ENCODE measurements at places on chromosomes 13 and 19. TPM values are rescaled to one million over a fixed set of nuclear protein-coding genes. Genes with fewer than 3 reads are reported as not detected.

The RASGRP4 gene
- polyA plus RNA-seq, result 0.20 TPM

The SYNE4 gene
- polyA plus RNA-seq, result not detected

The SRRM5 gene
- 0.86 TPM for polyA plus RNA-seq

The OR4F17 gene
- polyA plus RNA-seq, result not detected

The ZNF560 gene
- not detected for polyA plus RNA-seq

The MUC16 gene
- polyA plus RNA-seq, result not detected

The SIRT2 gene
- 112 TPM for polyA plus RNA-seq

The CYP2S1 gene
- not detected for polyA plus RNA-seq

DNA sequence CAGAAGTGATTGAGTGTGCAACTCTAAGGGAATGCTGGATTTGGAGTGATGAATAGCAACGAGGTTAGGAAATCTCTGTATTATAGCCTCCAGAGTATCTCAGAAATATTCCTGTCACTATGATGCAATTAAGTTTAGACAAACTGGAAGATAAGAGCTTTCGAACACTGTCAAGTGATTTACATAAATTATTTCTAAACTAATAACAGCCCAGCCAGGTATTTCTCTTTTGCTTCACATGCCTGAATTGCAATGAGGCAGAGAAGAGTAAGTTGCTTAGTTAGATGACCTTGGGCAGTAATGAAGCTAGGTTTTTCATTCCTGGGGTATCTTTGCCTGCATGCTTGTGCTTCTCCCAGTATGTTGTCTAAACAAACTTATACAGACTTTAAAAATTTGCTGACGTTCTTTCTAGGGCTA, 134.5 kb downstream of the LMO7 start:
- no peak overlapping the region for H3K4me3 ChIP-seq
- DNase-seq, result no peak
- no peaks in the 10 kb centered on the region for H3K4me1 ChIP-seq

- no peaks in the 10 kb centered on the region for H3K4me1 ChIP-seq
- no peak for DNase-seq
- H3K27me3 ChIP-seq, result no peaks in the 10 kb centered on the region
- H3K27ac ChIP-seq, result no peak overlapping the region
- no peaks in the 10 kb centered on the region for H3K36me3 ChIP-seq
Measured at GRCh38 chr19:13226983-13227382, 76.8 kb downstream of the IER2 start.

- peaks cover 44% of the 10 kb centered on the region for H3K4me1 ChIP-seq
- H3K4me3 ChIP-seq, result no peak overlapping the region
- no peak for DNase-seq
- peaks cover 9% of the 10 kb centered on the region for H3K36me3 ChIP-seq
- no peak overlapping the region for H3K27ac ChIP-seq
Measured at GRCh38 chr19:805166-805551, 7.9 kb downstream of the PTBP1 start.

GRCh38 chr19:49801966-49802661, 11.0 kb downstream of the FUZ start:
- peak overlapping the region; percentile 42 for H3K27ac ChIP-seq
- peaks cover 21% of the 10 kb centered on the region for H3K36me3 ChIP-seq
- DNase-seq, result no peak
- H3K4me1 ChIP-seq, result no peaks in the 10 kb centered on the region
- peaks cover 2% of the 10 kb centered on the region for H3K27me3 ChIP-seq

GRCh38 chr19:3320354-3320670, 46.1 kb upstream of the NFIC start:
- no peak overlapping the region for H3K27ac ChIP-seq
- H3K4me3 ChIP-seq, result no peak overlapping the region
- no peak for DNase-seq
- no peaks in the 10 kb centered on the region for H3K4me1 ChIP-seq
- peaks cover 4% of the 10 kb centered on the region for H3K27me3 ChIP-seq

GRCh38 chr19:51541458-51542357, 10.2 kb upstream of the SIGLEC6 start:
- peaks cover 17% of the 10 kb centered on the region for H3K27me3 ChIP-seq
- no peak for DNase-seq
- H3K4me1 ChIP-seq, result no peaks in the 10 kb centered on the region
- H3K36me3 ChIP-seq, result no peaks in the 10 kb centered on the region

DNA sequence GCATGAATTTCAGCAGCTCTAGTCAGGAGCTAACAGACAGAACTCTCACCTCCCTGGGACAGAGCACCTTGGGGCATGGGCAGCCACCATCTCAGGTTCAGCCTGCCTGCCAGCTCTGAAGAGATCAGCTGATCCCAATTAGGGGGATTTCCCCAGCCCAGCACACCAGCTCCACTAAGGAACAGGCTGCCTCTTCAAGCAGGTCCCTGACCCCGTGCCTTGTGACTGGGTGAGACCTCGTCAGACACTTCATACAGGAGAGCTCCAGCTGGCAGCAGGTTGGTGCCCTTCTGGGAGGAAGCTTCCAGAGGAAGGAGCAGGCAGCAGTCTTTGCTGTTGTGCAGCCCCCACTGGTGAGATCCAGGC, 84.5 kb upstream of the UFM1 start:
- H3K27ac ChIP-seq, result no peak overlapping the region
- no peak overlapping the region for H3K4me3 ChIP-seq
- no peaks in the 10 kb centered on the region for H3K36me3 ChIP-seq
- no peaks in the 10 kb centered on the region for H3K4me1 ChIP-seq
- no peaks in the 10 kb centered on the region for H3K27me3 ChIP-seq

DNA sequence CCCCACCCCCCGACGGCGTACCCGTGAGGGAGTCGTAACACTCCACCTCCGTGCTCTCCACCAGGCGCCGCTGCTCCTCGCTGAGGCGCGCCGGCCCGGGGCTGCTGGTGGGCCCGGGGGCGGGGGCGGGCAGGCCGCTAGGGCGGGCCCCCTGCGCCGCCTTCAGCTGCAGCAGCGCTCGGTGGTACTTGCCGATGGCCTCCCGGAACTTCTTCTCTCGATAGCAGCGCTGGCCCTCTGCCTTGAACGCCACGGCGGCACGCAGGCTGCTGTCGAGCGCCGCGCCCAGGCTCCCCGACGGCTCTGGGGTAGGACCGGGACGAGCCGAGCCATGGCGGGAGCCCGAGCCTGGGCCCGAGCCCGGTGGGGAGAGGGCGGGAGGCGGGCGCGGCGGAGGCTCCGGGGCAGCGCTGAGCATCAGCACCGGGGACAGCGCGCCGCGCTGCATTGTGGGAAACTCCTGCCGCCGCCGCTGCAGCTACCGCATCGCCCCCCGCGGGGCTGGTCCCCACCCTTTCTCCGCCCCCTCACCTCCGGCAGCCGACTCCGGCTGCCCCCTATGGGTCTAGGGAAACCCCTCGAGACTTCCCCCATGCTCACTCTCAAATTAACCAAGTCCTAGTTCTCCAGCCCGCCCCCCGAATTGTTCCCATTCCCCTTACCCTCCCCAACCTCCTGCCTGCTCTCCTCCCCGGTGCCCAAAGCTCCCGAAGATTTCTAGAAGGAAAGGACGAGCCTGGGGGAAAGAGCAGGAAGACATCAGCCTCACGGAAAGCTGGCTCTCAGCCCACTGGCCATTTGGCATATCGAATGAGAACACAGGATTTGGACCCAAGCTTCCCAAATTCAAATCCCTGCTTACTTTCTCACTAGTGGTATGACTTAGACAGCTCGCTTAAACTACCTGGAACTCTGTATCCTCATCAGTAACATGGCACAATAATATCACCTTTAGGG, at the start of gene TTC9B:
TSS of gene TTC9B (minus strand) at position 451 of the 957 bp plus-strand sequence. CDS start at position 448, 3 bp downstream.
- H3K27me3 ChIP-seq, result peaks cover 15% of the 10 kb centered on the region
- H3K27ac ChIP-seq, result no peak within 1 kb of the TSS
- peak; percentile 52 for DNase-seq
- H3K4me3 ChIP-seq, result peak within 1 kb of the TSS; percentile 41
- H3K36me3 ChIP-seq, result no peaks in the 10 kb centered on the region

- no peaks in the 10 kb centered on the region for H3K27me3 ChIP-seq
- peaks cover 17% of the 10 kb centered on the region for H3K4me1 ChIP-seq
- H3K4me3 ChIP-seq, result no peak overlapping the region
- DNase-seq, result no peak
Measured at GRCh38 chr13:26280822-26281221, 26.9 kb downstream of the CDK8 start.

DNA sequence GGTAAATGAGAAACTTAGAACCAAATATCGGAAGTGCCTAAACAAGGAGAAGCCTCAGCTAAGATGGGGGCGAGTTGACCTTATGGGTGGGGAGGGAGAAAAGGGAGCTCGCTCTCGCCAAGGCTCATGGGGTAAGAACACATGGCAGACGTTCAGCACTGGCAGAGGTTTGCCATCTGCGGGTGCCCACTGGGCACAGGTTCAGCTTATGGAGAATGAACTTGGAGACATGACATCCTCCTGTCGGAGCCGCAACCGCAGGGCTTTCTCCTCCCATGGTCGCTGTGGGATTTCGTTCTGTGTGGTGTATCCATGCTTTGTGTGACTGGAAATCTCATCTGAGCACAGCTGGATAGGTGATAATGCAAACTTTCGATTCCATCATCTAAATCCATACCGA, 36.1 kb upstream of the PEPD start:
- no peaks in the 10 kb centered on the region for H3K4me1 ChIP-seq
- H3K4me3 ChIP-seq, result no peak overlapping the region
- H3K27ac ChIP-seq, result no peak overlapping the region
- no peak for DNase-seq
- no peaks in the 10 kb centered on the region for H3K36me3 ChIP-seq

DNA sequence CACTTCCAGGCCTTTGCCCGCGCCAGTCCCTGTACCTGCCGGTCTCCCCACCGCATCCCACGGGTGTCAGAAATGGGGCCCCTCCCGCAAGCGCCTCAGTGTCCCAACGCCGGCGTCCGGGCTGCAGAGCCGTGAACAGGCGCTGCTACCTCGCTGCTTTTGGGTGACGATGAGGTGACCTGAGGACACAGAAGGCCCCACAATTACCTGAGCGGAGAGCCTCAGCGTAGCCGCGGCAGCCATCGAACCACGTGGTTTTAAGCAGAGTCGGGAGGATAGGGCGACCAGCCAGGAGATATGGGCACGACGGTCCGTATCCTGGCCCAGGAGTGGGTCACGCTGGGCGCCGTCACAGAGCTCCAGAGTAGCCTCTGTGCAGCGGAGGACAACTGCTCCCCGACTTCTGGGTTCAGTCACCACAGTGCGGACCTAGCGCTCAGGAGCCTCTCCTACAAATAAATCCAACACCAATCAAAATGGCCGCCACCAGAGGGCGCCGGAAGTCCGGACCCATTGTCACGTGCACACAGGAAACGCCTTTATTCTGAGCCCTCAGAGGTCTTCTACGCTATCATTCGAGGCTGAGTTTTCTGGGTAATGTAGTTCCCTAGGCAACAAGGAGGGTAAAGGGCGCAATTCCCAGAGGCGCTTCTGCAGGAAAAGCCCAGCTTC, at the start of gene ZNF814:
TSS of gene ZNF814 (minus strand) at position 478 of the 672 bp plus-strand sequence. CDS start at position 243, 235 bp downstream.
- peaks cover 44% of the 10 kb centered on the region for H3K4me1 ChIP-seq
- peak; percentile 82 for DNase-seq
- peak within 1 kb of the TSS; percentile 74 for H3K27ac ChIP-seq
- H3K27me3 ChIP-seq, result no peaks in the 10 kb centered on the region
- H3K4me3 ChIP-seq, result peak within 1 kb of the TSS; percentile 89

DNA sequence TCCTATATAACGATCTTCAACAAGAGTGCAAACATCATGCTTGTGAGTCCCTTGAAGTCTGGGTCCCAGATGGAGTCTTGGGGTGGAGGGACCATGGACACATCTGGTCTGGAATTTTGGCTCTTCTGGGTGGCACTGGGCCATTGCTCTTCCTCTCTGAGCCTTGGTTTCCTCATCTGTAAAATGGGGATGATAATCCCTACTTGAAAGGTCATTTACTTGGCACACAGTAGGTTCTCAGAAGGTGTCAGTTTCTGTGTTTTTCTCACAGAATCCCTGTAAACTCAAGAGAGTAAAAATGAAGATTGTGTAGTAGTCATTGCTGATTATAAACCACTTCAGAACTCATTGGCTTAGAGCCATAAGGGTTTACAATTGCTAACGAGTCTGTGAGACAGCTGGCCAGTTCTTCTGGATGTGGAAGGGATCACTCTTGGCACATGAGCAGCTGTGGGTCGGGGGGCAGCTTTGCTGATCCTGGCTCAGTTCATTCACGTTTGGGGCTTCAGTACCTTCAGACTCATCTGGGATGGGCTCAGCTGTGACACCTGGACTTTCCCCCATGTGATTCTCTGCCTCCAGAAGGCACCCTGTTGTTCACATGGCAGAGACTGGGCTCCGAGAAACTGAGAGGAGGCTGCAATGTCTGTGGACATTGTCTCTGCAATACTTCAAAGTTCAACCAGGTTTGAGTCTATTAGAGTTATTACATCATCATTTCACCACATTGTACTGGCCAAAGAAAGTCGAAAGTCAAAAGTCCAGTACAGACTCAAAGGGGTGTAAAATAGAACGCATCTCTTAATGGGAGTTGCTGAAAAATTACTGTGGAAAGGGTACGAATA, 7.8 kb downstream of the CYP4F12 start:
- DNase-seq, result no peak
- no peak overlapping the region for H3K27ac ChIP-seq
- H3K4me1 ChIP-seq, result no peaks in the 10 kb centered on the region
- H3K36me3 ChIP-seq, result peaks cover 11% of the 10 kb centered on the region

DNA sequence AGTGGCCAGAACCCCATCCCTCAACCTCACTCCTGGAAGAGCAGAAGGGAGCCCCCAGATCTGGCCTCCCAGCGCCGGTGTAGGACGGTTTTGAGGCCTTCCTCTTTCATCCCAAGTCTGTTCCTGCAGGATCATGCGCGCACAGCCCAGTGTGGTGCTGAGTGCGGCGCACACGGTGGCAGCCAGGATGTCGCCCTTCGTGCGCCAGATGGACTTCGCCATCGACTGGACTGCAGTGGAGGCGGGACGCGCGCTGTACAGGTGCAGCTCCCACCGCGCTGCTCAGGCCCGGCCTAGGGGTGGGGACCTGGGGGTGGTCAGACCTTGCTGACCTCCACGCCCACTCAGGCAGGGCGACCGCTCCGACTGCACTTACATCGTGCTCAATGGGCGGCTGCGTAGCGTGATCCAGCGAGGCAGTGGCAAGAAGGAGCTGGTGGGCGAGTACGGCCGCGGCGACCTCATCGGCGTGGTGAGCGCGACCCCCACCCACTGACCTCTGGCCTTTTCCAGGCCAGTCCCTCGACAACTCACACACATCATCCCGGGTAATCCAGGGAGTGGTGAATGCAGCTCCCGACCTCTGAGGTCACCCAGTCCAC, 14.8 kb downstream of the PNPLA6 start:
- H3K27ac ChIP-seq, result no peak overlapping the region
- H3K27me3 ChIP-seq, result no peaks in the 10 kb centered on the region
- peaks cover 13% of the 10 kb centered on the region for H3K36me3 ChIP-seq
- DNase-seq, result no peak

DNA sequence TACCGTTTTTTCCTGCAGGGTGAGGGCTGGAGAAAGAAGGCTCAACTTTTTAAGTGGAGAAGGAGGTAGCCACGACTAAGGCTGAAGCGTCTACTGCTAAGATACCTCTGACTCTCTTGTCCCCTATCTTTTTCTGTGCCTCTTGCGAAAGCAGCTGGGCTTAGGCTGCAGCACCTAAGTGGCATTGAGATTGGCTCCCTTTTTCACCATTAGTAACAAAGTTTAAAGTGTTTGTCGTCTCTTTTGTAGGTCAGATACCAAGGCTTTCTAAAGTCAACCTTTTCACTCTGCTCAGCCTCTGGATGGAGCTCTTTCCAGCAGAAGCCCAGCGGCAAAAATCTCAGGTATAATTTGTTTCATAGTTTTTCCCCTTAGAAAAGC, 887 bp downstream of the CDADC1 start:
- H3K27me3 ChIP-seq, result peaks cover 8% of the 10 kb centered on the region
- peak overlapping the region; percentile 96 for H3K27ac ChIP-seq
- H3K4me1 ChIP-seq, result peaks cover 48% of the 10 kb centered on the region
- no peak for DNase-seq
- H3K4me3 ChIP-seq, result peak overlapping the region; percentile 100

All from immature natural killer cell (primary cell).